ENCODE measurements at places on chromosomes 6 and 20. TPM values are rescaled to one million over a fixed set of nuclear protein-coding genes. Genes with fewer than 3 reads are reported as not detected.

DNA sequence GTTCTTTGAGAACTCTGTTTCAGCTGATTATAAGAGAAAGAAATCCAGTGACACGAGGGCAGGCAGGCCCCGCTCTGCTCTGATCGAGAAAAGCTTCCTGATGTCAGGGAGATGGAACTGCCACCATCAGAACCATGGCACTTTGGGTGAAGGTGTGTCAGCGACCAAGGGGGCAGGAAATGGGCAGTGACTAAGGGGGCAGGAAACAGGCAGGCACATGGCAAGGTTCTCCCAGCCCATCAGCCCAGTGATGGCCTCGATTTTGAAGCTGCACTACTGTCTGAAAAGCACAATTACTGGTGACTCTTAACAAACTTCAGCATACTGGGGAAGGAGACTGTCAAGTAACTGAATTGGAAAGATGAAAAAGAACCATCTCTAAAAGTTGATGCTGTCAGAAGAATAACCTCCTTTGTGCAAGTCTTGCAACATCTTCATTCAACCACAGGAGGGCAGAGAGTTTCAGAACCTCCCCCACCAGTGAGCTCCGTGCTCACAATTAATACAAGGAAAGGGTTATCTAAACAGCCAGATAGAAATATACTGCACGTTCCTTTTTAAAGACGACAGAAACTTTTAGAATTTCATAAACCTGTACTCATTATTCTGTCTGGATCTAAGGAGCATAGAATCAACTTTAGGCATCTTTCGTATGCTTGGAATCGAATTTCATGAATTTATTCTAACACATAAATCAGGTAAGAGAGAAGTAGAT, 39.1 kb downstream of the TMX4 start:
- no peak for DNase-seq

DNA sequence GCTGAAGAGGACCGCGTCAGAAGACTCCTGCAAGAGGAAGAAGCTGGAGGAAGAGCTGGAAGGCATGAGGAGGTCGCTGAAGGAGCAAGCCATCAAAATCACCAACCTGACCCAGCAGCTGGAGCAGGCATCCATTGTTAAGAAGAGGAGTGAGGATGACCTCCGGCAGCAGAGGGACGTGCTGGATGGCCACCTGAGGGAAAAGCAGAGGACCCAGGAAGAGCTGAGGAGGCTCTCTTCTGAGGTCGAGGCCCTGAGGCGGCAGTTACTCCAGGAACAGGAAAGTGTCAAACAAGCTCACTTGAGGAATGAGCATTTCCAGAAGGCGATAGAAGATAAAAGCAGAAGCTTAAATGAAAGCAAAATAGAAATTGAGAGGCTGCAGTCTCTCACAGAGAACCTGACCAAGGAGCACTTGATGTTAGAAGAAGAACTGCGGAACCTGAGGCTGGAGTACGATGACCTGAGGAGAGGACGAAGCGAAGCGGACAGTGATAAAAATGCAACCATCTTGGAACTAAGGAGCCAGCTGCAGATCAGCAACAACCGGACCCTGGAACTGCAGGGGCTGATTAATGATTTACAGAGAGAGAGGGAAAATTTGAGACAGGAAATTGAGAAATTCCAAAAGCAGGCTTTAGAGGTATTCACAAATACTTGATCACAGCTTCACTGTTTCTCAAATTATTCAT, 8.9 kb upstream of the SNRNP48 start:
- no peak for DNase-seq

DNA sequence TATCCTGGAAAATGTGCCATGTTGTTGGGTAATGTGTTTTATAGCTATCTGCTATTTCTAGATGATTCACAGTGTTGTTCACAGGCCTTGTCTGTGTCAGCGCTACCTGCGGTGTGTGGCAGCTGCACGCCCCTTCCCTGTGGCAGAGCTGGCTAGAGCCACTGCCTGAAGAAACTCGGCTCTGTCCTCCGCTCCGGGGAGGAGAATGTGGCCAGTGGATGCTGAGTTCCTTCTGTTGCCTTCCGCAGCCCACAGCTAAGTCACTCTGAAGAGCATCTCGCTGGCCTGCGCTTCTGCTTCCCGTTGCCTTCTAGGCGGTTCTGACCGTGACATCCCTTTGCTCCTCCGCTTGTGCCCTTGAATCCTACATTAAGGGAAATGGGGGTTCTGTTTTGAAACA, 135.1 kb downstream of the PLG start:
- DNase-seq = no peak

DNA sequence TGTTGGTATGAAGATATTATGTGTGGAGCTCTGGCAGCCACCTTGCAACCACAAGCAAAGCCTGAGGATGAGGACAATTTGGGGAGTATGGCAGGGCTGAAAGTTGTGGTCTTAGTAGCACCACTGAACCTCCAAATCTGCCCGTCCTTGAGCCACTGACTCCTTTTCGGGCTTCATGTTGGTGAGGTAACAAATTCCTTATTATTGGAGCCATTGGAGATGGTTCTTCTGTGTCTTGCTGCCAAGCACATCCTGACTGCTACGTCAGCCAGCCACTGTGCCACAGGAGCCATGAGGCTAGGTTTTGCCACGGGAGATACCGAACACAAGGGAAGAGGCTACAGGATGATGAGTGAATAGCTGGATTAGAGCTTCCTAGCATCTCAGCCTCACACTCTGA, 201.6 kb downstream of the BMP7 start:
- no peak for DNase-seq

GRCh38 chr20:24039196-24039595, 50.6 kb upstream of the GGTLC1 start:
- no peak for DNase-seq

- DNase-seq = no peak
Measured at GRCh38 chr6:16067568-16067967, 61.3 kb upstream of the MYLIP start.

DNA sequence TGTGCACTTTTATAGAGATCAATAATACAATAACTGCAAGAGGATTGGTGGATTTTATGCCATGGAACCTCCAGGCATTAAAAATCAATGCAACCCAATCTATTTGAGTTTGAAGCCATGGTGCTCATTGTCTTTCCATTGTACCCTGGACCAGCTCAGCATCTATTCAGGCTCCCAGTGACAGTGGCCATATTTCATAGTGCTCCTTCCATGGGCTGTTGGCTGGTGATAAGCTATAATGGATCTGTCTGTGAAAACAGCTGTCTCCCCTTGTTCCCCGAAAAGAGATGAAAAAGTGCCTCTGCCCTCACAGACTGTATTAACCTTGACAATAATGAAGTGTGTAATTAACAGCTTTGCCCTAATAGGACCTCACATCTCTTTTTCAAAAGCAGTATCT, 74.3 kb downstream of the LAMP5 start:
- DNase-seq = no peak

- DNase-seq = no peak
Measured at GRCh38 chr6:42158011-42158410, 15.2 kb upstream of the GUCA1A start.

- no peak for DNase-seq
Measured at GRCh38 chr6:22189946-22190345, 106.9 kb downstream of the PRL start.

DNA sequence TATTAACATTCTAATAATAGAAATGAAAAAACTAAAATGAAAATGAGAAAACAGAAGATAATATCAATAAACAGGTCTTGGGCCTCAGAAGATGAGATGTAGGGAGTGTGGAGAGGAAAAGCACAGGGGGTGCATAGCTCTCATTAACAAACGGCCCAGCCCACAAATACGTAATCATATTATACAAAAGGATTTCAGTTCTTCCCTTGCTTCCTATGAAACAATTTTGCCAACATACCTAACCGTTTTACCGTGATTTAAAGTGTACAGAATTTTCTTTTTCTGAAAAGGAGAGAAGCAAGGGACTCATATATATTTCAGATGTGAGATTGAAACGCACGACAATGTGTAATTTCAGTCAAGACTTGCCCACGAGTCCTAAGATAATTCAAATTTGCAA, 136.0 kb downstream of the HFE start:
- DNase-seq = no peak

DNA sequence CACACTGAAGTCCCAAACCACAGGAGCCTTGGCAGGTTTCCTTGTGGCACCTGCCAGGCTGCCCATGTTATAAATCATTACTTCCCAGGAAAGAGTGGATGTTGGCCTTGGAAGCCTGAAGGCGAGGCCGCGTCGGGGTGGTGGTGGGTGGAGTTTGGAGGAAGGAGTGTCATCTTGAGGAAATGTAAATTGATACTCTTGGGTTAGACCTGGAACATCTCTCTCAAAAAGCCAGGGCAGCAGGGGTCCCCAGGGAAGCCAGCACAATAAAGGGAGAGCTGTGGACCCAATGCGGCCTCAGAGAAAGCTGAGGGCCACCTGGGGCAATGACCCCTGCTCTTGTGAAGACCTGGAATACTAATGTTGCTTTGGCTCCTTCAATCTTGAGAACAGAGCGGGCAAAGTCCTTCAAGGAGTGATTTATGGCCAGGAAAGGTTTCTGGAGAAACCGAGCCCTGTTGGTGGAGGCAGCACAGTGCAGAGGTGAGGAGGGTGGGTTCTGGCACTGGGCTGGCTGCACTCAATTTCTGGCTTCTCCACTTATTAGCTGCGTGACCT, 26.3 kb upstream of the TRAF3IP2 start:
- DNase-seq = no peak

The XKR7 gene
- 0.38 TPM for total RNA-seq

The IPCEF1 gene
- total RNA-seq = 12.0 TPM

The FNDC1 gene
- total RNA-seq = not detected

The MAP1LC3A gene
- total RNA-seq = 32.6 TPM

The HAO1 gene
- total RNA-seq = 1.1 TPM

The BFSP1 gene
- total RNA-seq = 0.57 TPM
